ENCODE measurements at places on chromosomes 12 and 14.

- DNase-seq, result no peak
Measured at GRCh38 chr12:11457996-11458645, 62.8 kb upstream of the PRB2 start.

- DNase-seq, result no peak
Measured at GRCh38 chr12:85405781-85406522, 125.9 kb downstream of the ALX1 start.

- no peak for DNase-seq
Measured at GRCh38 chr14:96187216-96188031, 17.2 kb upstream of the BDKRB2 start.

DNA sequence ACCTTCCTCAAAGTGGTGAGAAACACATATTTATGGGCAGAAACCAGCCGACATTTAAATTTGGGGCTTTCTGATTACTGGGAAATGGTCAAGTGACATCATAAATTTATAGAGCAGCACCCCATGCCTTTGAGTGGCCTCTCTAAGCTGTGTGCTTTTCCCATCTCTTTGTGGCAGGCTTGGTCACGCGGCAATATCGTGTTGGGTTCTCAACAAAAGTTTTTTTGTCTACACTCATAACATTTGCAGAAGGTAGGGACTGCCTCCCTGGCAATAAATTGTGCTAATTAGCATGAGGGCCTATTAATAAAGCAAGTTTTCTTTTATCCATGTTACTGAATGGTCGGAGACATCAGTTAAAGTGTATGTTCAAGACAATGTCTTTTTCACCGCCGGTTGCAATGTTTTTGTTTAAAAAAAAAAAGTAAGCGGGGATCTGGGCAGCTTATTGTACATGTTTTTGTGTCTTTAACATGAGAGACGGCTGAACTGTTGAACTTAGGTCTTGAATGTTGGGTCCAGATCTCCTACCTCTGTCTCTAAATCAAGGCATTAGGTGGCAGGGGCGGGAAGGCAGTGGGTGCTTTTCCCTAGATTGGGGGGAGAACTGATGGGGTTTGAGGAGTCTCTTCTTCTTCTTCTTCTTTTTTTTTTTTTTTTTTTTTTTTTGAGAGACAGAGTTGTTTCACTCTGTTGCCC lies 193.3 kb downstream of the PHETA1 start:
- no peak for DNase-seq

- no peak for DNase-seq
Measured at GRCh38 chr12:44026046-44026445, 190.2 kb downstream of the TMEM117 start.

DNA sequence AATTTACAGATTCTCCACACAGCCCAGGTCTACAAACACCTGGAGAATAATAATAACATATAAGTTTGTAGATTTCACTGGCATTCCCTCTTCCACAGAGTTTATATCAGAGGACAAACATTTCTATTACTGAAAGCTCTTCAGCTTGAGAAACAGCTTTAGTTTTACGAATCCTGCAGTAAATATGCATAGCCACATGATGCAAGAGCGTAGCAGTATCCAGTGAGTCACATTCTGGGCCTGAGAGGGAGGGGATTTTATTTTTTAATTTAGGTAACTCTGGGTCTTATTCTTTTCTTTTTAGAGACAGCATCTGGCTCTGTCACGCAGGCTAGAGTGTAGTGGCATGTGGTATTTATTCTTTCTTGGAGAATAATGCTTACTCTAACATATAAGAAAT lies 1002.8 kb downstream of the TRHDE start:
- DNase-seq, result no peak

DNA sequence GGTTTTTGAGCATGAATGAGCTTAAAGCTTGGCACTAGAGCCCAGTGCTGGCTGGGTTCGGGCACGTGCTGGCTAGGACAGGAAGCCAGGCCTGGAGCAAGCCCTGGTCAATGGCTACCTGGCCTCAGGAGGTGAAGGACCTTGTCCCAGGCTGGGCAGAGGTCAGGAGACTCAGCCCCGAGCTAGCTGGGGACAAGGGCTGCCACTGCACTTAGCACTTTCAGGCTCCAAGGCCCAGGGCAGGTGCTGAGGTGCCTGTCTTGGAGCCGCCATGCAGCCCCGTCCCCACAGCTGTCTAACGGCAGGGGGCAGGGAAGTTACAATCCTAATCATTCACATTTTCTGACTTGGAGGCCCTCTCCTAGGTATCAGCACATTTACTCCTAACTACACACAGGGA lies 4.3 kb upstream of the AQP6 start:
- no peak for DNase-seq

DNA sequence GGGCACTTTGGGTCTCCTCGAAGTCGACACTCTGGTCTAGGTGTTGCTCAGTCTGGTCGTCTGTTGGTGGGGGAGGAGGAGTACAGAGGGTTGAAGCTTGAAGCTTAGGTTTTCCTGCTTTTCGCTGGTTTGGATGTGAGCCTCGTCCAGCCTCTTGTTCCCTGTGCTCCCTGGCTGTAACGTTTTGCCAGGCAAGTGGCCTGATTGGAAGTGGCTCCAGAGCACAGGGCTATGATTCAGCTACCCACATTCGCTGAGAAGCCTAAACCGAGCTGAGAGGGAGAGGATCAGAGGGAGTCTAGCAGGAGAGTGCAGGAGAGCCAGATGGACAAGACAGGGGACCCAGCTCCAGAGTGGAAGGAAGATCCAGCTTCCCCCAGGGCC lies 6.1 kb downstream of the HOXC10 start:
- DNase-seq, result no peak

- no peak for DNase-seq
Measured at GRCh38 chr12:69105101-69105962, 134.0 kb upstream of the CPSF6 start.

GRCh38 chr14:54985156-54985555 lies 41.7 kb downstream of the WDHD1 start:
- no peak for DNase-seq

DNA sequence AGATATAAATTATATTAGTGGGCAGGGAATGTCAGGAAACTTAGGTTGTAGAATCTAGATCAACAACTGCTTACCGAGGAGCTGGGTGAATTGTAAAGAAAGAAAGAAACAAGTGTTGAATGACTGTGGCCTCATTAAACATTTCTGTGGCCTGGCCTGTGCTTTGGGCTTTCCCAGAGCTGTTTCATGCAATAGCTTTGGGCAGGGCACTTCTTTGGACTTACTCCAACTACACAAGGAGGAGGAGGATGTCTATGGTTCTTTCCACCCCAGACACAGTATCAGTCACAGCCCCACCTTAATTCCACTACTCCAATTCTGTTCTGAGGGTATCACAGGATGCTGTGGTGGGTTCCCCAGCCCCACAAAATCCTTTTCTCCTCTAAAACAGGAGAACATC lies 38.0 kb downstream of the DPF3 start:
- DNase-seq, result no peak

- DNase-seq, result no peak
Measured at GRCh38 chr14:24436355-24437019, 6.1 kb downstream of the SDR39U1 start.

- DNase-seq, result no peak
Measured at GRCh38 chr14:72416892-72417291, 477.0 kb downstream of the DPF3 start.

DNA sequence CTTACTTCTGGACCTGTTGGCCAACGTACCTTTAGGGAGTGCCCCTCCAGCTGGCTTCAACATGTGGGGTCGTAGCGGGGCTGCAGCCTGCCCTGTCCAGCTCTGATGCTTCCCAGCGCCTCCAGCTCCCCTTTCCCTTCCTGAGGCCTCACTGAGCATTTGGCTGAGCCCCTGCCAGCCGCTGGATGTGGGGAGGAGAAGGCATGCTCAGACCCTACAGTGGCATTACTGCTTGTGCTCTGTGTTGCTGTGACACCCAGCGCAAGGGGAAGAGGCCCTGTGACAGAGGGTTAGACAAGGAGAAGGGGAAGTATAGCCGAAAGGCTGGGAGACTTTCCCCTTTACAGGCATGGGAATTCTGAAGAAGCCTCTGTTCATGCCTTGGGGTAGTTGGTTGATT lies 145.9 kb downstream of the PRKCH start:
- no peak for DNase-seq

- no peak for DNase-seq
Measured at GRCh38 chr14:105925615-105926372, 399.4 kb downstream of the TMEM121 start.

DNA sequence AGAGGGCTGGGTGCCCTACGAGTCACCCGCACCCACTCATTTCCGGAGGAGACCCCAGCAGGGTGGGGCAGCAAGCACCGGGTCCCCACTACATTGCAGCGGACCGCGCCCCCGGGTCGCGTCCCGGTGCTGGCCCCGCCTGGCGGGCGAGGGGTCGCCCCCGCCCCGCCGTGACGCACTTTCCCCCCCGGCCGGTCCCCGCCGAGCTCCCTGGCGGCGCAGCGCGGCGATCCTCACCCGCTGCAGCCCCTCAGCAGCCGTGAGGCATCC lies 106.1 kb downstream of the PRICKLE1 start:
- no peak for DNase-seq

DNA sequence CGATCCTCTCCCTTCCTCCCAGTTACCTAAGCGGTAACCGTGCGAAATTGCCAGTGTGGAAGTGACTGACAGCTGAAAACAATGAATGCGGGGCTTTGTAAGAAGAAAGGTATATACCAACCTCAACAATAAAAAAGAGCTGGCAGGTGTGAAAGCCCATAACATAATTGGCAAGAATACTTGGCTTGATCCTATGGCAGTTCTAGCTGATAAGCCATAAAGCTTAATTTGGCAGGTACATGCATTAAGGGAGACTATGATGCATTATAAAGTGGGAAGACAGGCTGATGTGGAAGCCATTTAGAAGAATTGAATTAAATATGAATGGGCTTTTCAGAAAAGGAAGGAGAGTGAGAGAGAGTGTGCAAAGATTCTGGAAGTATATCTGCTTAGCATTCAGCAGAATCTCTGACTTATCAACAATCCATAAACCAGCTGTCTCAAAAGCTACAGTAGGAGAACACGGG lies 71.3 kb downstream of the CRACR2A start:
- DNase-seq, result no peak

- DNase-seq, result no peak
Measured at GRCh38 chr12:63882844-63883243, 38.3 kb downstream of the SRGAP1 start.

GRCh38 chr14:104105822-104106470 lies 20.4 kb downstream of the ASPG start:
- DNase-seq, result no peak

- DNase-seq, result no peak
Measured at GRCh38 chr14:103382376-103382775, 2.8 kb upstream of the MARK3 start.

DNA sequence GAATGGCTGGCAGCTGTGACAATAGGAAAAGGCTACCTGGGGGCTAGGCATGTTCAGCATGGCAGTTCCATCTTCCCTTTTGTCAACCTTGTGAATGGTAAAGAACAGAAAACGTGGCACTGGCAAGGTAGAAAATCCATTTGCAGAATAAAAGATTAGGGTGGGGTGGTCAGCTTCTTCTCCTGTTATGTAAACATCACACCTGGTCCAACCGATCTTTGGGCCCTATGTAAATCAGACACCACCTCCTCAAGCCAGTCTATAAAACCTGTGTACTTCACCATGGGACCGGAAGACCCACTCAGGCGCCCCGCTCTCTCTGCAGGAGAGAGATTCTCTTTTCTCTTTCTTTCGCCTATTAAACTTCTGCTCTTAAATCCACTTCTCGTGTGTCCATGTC lies 19.6 kb upstream of the TMEM30B start:
- DNase-seq, result no peak

GRCh38 chr12:132479291-132479690 lies 10.7 kb upstream of the FBRSL1 start:
- no peak for DNase-seq

DNA sequence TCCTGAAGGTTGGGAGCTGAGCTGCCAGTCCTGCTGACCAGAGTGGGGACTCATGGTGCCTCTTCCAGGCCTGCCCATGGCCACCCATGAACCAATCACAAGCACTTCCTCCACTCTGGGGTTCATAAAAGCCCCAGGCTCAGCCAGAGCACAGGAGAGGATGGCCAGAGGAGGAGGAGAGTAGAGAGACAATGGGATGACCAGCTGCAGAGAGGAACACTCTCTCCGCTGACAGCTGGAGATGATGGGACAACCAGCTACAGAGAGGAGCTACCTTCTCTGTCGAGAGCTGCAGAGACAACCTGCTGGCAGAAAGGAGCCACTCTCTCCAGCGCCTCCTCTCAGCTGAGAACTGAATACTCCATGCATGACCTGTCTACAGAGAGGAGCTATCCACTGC lies 886.1 kb downstream of the BCL11B start:
- no peak for DNase-seq

- DNase-seq, result no peak
Measured at GRCh38 chr14:96092936-96093335, 53.8 kb downstream of the C14orf132 start.

DNA sequence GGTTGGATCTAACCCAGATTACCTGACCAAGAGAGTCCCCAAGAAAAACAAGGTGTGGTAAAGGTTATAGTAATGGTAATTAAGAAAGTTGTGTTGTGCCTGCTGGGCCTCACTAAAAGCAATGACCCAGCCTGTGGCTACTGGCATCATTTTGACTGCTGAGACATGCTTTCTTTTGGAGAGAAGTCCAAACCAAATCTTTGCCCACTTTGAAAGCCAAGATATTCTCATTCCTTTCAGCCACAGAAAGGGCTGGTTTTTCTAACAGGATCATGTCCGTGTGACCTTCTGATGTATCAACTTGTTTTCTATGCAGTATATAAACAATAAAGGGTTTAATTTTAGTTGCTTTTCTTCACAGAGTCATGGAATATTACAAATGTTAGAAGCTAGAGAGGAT lies 388.6 kb downstream of the RAD51B start:
- no peak for DNase-seq

GRCh38 chr14:21911877-21912276 lies 238.3 kb upstream of the OR4E1 start:
- no peak for DNase-seq
